Epithelial cell of esophagus (primary cell): ENCODE measurements at places on chromosomes 6 and 20.
A peak's percentile ranks its signal among the peaks of the same experiment; 100 is the strongest.

DNA sequence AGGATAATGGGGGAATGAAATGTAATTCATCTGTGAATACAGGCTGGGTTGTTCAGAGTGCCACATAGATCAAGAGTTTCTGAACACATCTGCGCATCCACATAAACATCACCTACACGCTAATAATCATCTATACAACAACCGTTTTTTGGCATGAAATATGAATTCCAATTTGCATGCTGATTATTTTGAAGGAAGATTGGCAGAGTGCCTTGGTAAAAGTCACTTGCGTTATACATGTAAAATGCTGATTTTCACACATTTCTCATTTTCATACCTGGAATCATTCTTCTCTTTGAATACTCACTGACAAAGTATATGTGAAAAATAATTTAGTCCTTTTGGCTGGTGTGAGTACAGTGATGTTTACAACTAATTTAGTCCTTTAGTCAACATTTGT is 17.7 kb downstream of the COL9A1 start:
- DNase-seq, result no peak

- no peak for DNase-seq
Measured at GRCh38 chr6:56685102-56685733, 42.5 kb upstream of the DST start.

DNA sequence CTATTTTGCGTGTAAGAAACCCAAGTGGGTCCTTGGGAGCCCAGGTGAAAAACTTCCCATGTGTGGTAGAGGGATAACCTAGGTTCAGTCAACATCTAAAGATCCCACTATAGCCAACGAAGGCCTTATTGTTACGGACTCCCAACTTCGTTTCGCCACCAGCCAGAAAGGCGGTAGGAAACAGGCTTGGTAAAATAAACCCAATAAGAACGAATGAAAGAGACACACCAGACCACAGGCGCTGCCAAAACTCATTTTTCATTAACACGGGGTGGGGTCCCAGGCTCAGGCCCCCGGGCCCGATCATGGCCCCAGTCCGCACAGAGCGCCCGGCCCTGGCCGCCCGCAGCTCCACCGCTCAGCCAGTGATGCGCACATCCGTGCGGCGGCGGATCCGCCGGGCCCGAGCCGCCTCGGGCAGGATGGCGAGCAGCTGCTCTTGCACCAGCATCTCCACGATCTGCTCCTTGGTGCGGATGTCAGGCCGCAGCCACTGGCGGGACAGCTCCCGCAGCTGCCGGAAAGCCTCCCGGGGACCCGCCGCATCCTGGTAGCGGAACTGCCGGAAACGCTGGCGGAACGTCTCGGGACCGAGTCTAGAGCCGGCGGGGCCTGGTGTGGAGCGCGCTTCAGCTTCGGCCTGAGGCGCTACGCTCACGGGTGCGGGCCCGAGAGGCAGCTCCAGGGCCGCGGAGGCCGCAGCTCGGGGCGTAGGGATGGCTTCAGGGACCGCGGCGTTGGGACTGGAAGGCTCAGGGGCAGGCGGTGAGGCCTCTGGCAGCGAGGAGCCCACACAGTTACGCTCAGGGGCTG is 709 bp downstream of the SCAND1 start:
- peak; percentile 49 for DNase-seq

- DNase-seq, result no peak
Measured at GRCh38 chr20:14715400-14715799, 378.0 kb upstream of the FLRT3 start.

DNA sequence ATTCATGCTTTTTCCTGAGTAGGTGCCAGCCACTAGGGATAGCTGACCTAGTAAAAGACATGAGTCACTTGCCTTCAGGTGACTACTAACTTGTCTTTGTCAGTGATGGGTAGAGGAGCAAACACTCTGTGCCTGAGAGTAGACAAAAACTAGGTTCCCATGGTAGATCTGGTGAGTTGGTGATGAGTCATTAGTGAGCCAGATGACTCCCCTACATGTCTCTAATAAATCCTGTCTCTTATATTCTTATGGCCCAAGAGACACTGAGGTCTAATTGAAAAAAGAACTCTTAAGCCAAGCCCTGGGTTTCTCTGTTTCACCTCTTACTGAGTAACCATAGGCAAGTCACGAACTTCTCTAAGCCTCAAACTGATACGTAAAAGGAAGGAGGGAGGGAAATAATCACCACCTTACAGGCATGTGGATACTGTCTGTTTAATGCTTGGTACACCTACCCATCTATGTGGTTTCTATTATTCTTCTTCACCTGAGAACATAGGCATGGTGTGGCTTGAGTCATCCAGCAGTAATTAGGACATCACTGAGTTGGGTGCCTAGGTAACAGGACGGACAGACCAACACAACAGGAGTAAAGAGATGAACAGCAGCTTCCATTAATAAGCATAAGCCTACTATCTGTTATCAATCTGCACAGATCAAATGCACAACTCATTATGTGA is 20.3 kb downstream of the TTPAL start:
- DNase-seq, result peak; percentile 99

- DNase-seq, result no peak
Measured at GRCh38 chr6:136950436-136951126, 28.5 kb downstream of the SLC35D3 start.
